ENCODE measurements at places on chromosomes 13 and 19.

DNA sequence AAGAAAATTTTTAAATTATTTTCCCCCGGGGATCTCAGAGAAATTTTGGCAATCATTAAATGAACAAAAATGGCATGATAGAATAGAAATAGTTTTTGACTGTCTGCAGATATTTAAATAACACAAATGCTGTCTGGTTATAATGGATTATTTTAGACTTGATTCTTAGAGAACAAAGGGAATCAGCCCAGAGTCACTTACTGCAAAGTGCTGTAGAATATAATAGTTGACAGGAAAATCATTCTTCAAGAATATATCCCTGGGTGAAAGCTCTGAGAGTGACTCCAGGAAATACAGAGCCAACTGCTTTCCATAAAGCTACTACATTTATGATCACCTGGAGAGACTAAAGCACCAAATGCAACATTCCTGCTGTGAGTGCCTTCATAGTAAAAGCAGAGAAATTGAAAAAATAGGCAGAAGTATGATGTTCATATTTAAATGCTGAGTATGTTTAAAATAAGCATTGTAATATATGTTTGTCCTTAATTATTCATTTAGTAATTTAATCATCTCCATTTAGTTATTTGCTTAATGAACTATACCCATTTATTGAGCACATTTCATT, 1765.8 kb downstream of the SLITRK1 start:
- DNase-seq = no peak
- H3K27me3 ChIP-seq = no peaks in the 10 kb centered on the region
- H3K4me1 ChIP-seq = peaks cover 7% of the 10 kb centered on the region
- H3K36me3 ChIP-seq = peaks cover 3% of the 10 kb centered on the region
- no peak overlapping the region for H3K4me3 ChIP-seq

DNA sequence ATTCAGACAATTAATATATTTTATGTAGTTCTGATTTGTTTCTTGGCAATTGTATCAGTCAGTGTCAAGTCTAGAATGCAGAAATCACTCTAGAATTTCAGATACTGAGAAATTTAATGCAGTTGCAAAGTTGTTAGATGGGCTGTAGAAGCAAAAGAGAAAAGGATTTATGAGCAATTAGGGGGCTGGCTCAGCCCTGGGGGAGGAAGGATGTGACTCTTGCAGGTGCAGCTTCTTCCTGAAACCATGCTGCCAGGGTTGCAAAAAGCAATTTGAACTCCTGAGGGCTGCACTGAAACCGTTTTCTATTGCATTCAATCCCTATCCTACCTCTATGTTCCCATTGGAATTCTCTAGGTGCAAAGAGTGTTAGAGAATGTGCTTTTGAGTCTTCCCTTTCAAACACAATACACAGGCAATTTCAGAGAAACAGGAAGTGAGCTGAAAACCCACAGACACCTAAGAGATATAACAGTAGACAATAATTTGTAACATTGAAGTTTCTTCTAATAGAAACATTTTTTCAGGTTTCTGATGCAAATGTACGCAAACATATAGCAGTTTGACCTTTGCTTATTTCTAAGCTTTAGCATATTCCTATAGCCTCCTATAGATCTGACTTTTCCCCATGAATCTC, 814.7 kb upstream of the ATXN8OS start:
- DNase-seq = no peak
- H3K4me3 ChIP-seq = no peak overlapping the region
- H3K27ac ChIP-seq = no peak overlapping the region
- no peaks in the 10 kb centered on the region for H3K36me3 ChIP-seq

DNA sequence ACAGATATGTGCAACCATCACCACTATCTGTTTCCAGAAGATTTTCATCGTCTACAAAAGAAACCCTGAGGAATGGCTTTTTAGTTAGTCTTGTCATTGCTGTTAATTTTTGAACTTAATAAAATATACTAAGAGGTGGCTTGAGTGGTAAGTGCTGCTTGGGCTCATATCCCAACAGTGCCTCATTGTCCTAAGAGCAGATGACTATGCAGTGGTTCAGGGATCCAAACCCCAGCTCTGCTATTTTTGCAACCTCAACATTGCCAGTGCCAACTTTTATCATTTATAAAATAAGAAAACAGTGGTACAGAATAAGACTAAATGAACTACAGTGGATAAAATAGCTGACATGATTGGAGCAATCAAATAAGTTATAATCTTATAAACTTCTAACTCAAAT, 123.2 kb upstream of the SLC7A1 start:
- H3K27ac ChIP-seq = no peak overlapping the region
- peaks cover 2% of the 10 kb centered on the region for H3K27me3 ChIP-seq
- H3K36me3 ChIP-seq = no peaks in the 10 kb centered on the region

DNA sequence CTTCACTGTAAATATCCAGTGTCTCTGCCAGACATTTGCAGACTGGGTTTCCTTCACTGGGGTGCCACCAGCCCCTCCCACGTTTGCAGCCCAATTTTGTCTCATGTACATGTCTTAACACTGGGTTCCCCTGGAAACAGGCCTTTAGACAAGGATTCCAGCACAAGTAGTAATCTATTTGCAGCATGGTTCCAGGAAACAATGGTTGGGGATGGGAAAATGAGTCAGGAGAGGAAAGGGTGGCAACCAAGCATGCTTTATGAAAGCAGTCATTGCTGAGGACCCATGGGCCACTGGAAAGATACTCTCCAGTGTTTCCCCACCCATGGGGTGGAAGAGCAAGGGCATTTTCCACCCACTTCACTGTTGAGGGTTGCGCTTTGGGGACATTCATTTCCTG, 53.6 kb upstream of the FARP1 start:
- no peaks in the 10 kb centered on the region for H3K36me3 ChIP-seq
- no peaks in the 10 kb centered on the region for H3K27me3 ChIP-seq
- H3K27ac ChIP-seq = no peak overlapping the region

GRCh38 chr13:74443631-74444030, 309.4 kb upstream of the KLF12 start:
- peaks cover 4% of the 10 kb centered on the region for H3K27me3 ChIP-seq
- no peaks in the 10 kb centered on the region for H3K36me3 ChIP-seq
- peaks cover 16% of the 10 kb centered on the region for H3K4me1 ChIP-seq

GRCh38 chr13:113139577-113139976, 17.0 kb downstream of the F10 start:
- no peaks in the 10 kb centered on the region for H3K4me1 ChIP-seq
- H3K36me3 ChIP-seq = no peaks in the 10 kb centered on the region
- H3K4me3 ChIP-seq = no peak overlapping the region
- peaks cover 12% of the 10 kb centered on the region for H3K27me3 ChIP-seq
- H3K27ac ChIP-seq = no peak overlapping the region
- no peak for DNase-seq

DNA sequence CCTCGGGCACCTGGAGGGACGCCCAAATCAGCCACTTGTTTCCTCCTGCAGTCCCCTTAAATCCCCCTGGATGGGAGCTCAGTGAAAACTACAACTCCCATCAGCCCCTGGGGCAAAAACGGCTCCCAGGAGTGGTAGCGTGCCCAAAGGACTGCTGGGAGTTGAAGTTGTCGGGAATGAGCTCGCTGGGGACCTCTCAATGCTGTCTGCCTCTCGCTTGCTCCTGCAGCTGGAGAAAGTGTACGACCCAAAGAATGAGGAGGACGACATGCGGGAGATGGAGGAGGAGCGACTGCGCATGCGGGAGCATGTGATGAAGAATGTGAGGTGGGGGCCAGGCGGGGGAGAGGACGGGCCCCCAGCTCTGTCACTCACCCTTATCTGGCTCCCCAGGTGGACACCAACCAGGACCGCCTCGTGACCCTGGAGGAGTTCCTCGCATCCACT, 14.7 kb upstream of the DHDH start:
- H3K27me3 ChIP-seq = no peaks in the 10 kb centered on the region
- no peak for DNase-seq
- no peak overlapping the region for H3K27ac ChIP-seq
- no peaks in the 10 kb centered on the region for H3K4me1 ChIP-seq

DNA sequence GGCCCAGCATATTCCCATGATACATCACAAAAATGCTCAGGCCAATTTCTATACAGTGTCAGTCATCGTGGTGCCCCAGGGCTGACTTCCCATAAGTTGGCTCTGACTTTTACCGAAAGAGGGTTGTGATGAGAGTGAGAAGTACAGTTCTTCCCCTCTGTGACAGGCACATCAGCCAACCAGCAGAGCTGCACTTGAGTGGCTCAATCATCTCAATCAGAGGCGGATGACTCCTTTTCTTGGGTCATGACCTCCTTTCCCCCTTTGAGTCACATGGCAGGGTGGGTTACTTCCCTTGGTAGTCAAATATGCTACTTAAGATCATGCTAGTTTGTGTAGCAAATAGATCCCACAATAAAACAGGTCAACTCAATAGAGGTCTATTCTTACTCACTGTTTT, 6.9 kb upstream of the AMER2 start:
- H3K4me1 ChIP-seq = peaks cover 12% of the 10 kb centered on the region
- H3K4me3 ChIP-seq = no peak overlapping the region
- no peaks in the 10 kb centered on the region for H3K36me3 ChIP-seq
- DNase-seq = no peak

- H3K4me3 ChIP-seq = no peak overlapping the region
- DNase-seq = no peak
- no peak overlapping the region for H3K27ac ChIP-seq
These were observed 107.2 kb downstream of the EDNRB start for GRCh38 chr13:77811381-77811780.

GRCh38 chr19:46487802-46488445, 7.7 kb downstream of the PNMA8B start:
- DNase-seq = peak; percentile 70
- H3K4me1 ChIP-seq = peaks cover 20% of the 10 kb centered on the region
- H3K4me3 ChIP-seq = peak overlapping the region; percentile 59
- H3K27me3 ChIP-seq = peaks cover 45% of the 10 kb centered on the region
- H3K27ac ChIP-seq = no peak overlapping the region
- no peaks in the 10 kb centered on the region for H3K36me3 ChIP-seq

DNA sequence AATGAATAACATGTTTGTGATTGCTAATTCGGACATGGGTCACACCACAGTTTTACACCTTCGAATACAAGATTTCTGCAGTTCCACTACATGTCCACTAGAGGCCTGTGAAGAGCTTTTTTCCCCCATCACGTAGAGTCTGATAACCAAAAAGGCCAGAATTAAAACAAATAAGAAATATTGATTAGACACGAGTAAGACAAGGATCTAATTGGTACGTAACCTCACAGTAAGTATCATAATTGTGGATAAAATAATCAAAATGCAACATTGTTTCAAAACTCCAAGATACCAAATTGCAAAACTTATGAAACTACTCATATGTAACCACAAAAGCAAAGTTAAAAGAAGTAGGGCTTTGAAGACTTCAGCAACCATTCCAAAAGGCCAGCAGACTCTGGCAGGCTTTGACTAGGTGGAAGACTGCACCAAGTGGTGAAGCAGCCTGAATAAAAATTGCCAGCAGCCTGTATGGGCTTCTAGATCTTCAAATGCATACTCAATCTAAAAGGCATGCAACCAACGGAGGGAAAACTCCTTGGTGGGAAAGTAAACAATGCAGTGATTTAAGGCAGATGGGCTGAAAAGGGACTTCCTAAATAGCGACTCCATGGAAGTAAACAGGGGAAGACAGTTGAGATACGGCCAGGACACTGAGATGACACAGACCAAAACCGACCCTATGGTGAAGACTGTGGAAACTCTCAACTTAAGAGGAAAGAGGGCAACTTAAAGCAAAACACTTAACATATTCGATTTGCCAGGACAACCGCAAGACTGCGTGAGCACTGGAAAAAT, 56.7 kb downstream of the STARD13 start:
- H3K4me1 ChIP-seq = peaks cover 30% of the 10 kb centered on the region
- H3K36me3 ChIP-seq = peaks cover 22% of the 10 kb centered on the region
- H3K27ac ChIP-seq = peak overlapping the region; percentile 48
- no peaks in the 10 kb centered on the region for H3K27me3 ChIP-seq

DNA sequence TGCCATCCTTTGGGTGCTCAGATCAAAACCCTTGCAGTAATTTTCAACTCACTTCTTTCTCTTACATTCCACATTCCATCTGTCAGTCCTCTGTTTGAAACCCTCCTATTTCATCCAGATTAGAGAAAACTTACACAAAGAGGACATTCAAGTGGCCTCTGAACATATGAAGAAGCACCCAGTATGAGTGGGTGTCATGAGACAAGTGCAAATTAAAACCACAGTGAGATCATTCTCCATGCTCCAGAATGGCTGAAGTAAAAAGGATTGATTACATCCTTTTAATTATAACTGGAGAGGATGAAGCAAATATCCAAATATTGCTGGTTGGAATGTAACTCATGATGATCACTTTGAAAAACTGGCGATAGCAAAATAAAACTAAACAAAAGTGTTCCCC, 96.5 kb downstream of the MIPEP start:
- H3K36me3 ChIP-seq = peaks cover 11% of the 10 kb centered on the region
- no peak overlapping the region for H3K4me3 ChIP-seq
- H3K27ac ChIP-seq = no peak overlapping the region
- peaks cover 10% of the 10 kb centered on the region for H3K4me1 ChIP-seq
- DNase-seq = no peak
- no peaks in the 10 kb centered on the region for H3K27me3 ChIP-seq

DNA sequence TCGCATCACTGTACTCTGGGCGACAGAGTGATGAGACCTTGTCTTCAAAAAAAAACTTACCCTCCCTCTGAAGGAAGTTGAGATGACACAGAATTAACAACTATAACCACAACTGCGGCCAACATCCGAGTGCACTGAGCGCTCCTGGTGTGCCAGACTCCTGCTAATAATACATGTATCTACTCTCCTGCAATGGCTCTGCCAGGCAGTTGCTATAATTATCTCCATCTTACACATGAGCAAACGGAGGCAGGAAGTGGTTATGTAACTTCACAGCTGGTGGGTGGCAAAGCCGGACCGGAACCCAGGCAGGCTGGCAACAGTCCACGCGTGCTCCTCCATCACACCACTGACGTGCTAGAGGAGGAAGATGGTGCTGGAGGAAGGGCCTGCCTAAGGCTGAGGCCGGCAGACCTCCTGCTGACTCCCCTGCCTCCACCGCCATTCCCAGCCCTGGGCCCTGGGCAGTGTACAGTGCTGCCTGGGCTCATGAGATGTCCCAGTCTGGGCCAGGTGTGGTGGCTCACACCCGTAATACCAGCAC, 12.6 kb downstream of the XRCC1 start:
- H3K27ac ChIP-seq = no peak overlapping the region
- peaks cover 25% of the 10 kb centered on the region for H3K36me3 ChIP-seq
- no peaks in the 10 kb centered on the region for H3K27me3 ChIP-seq

- peak overlapping the region; percentile 99 for H3K27ac ChIP-seq
These were observed 890 bp upstream of the ZNF611 start for GRCh38 chr19:52735734-52736133.

DNA sequence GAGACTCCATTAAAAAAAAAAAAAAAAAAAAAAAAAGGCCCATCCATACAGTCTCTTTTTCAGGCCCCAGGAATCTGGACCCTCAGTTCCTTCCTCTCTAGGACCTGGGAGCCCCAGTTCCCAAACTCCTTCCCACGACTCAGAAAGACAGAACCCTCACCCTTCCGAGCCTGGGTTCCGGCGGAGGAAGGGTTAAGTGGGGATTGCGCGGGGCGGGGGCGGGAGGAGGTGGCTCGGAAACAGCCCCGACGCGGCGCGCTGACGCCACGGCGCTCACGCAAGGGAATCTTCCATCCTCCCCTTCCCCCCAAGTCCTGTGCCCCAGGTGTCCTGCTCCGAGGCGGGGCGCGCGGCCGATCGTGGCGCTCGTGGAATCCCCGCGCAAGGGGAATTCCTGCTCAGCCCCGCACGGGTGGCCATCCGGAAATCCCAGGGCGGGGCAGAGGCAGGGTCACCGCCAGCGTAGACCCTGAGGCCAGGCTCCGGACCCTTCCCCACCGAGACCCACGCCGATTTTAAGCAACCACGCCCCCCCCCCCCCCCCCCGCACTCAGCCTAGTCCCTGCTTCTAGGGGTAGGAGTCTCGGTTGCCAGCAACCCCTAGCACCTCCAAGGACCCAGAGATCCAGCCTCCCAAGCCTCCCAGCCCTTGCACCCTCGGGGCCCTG, 659 bp downstream of the NFKBID start:
- no peaks in the 10 kb centered on the region for H3K27me3 ChIP-seq
- H3K27ac ChIP-seq = peak overlapping the region; percentile 98
- peaks cover 7% of the 10 kb centered on the region for H3K36me3 ChIP-seq
- H3K4me1 ChIP-seq = peaks cover 26% of the 10 kb centered on the region
